AG09309 (cell line): ENCODE measurements at places on chromosomes 11 and 22.

DNA sequence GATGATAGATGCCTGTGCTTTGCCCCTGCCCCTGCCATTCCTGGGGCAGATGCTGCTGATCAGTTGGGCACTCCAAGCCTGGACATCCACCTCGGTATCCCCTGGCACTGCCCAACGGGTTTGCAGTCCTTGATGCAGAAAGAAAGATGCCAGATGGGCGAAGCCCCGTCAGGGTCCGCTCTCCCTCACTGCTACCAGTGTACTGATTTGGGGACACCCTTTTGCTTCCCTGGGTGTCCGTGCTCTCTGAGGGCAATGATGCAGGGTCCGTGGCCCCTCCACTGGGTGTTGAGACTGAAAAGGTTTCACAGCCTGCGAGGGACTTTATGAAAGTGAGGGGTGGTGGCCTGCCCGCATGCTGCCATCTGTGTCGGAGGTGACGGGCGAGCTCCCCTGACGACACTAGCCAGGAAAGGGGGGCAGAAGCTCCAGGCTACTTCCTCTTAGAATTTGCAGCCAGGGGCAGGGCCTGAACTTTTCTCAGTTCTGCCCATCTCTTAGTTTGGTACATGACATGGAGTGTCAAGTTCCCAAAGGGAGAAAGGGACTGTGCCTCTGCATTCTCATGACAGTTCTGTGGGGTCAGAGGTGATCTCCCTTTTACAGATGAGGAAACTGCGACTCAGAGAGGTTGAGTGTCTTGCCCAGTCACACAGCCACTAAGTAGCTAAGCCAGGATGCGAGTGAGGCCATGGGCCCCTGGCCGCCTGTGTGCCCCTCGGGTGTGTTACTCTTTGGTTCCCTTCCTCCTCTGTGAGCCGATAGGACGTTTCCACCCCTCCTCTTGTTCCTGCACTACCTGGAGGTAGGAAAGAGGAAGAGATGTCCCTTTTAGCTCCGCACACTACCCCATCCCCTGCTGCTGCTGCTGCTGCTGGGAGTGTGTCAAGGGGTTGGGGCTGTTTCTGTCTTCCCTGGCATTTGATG is 96.6 kb downstream of the BCR start:
- no peak for DNase-seq

- DNase-seq: no peak
Measured at GRCh38 chr22:47022475-47022874, 260.0 kb downstream of the TBC1D22A start.

DNA sequence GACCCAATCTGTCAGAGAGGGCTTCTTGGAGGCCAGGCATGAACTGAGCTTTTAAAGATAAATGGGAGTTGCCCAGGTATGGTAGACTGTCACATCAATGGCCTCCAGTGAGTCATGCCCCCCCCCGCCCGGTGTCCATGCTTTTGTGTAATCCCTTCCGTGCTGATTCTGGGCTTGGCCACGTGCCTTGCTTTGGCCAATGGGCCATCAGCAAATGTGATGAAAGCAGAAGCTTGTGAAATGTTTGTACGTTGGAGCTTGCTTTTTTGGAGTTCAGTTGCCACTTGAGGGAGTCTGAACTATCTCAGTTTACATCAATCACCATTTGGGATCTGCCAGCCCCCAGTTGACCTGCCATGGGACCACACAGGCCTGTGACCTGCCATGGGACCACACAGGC is 4.3 kb upstream of the THY1 start:
- DNase-seq: no peak

DNA sequence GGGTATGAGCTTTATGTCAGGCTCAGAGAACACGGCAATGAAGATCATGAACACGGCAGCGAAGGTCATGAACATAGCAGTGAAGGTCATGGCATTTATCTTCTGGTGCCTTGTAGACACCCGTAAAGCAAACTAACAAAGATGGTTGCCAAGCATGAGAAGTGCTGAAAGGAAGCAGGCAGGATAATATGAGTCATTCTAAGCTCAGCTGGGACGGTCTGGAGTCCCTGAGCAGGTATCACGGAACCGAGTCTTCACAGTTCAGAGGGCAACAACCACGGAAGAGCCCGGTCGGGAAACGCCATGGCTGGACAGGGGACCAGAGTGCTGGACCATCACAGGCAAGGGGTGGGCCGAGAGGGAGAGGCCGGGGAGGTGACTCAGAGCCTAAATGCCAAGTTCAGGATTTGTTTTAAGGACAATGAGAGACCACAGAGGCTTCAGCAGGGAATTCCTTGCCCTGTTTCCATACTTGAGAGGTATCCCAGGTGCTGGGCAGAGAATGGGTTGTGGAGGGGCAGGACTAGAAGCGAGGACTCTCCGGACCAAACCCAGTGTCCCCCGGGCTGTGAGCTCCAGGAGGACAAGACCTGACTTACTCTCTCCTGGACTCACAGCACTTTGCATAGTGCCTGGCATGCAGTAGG is 13.1 kb upstream of the MS4A10 start:
- no peak for DNase-seq

- no peak for DNase-seq
Measured at GRCh38 chr11:58880166-58880565, 35.7 kb upstream of the GLYATL2 start.

DNA sequence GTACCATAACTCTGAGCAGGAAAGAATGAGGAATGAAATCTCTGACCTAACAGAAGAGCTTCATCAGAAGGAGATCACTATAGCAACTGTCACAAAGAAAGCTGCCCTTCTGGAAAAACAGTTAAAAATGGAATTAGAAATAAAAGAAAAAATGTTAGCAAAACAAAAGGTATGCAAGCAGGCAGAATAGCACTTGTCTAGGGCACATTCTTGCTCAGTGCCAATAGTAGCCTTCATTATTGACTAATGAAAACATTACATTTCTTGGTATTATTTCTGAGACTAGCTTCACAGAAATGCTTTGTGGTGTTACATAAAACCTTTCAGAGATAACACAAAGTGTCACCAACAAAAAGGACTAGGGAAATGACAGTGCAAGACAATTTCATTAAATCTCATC is 63.9 kb downstream of the DEUP1 start:
- no peak for DNase-seq

- no peak for DNase-seq
Measured at GRCh38 chr22:22169923-22170322, 74.7 kb upstream of the VPREB1 start.

DNA sequence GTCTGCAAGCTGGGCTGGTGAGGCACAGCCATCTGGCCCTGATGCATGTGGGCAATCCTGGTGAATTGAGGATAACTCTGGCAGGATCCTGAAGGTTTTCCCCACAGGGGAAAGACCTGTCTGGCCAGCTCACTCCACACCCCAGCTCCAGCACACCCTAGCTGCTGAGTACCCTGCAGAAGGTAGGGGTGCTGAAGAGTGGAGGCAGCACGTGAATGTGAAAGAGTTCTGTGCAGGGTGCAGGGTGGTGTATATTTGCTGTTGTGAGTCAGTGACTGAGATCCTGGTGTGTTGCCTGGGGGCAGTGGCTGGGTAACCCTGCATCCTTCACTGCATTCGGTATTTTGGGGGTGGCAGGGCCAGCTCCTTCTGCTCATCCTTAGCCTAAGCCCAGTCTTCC is 22.4 kb downstream of the DGAT2 start:
- no peak for DNase-seq
